Germinal center (tissue), 1 donor: ENCODE measurements at places on chromosomes 3 and 15.
A peak's percentile ranks its signal among the peaks of the same experiment; 100 is the strongest.

DNA sequence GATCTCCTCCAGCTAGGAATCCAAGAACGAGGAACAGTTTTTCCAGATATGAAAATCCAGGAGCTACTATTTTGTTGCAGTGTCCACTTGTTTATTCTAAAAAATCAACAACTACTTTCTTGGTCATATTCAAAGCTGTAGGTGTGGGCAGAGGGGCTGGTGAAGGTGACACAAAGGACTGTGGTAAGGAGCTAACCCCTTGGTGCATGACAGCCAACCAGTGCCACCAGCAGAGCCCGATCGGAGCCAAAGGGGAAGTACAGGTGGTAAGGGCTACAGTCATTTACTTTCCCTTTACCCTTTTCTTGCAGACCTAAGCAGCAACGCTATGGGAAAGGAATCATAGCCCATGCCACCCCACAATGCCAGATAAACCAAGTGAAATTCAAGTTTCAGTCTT lies 30.7 kb downstream of the PLA1A start:
- DNase-seq: peak; percentile 82

- DNase-seq: no peak
These were observed 22.4 kb upstream of the MEIS2 start for GRCh38 chr15:37122703-37123102.

DNA sequence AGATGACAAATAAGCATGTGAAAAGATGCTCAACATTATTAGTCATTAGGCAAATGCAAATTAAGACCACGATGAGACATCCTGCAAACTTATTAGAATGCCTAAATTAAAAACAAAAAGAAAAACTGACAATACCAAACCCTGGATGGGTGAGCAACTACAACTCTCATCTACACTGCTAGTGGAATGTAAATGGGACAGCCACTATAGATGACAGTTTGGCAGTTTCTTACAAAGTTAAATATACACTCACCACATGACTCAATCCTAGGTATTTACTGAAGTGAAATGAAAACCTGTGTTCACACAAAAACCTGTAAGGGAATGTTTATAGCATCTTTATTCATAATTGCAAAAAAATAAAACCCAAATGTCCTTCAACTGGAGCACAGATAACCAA lies 74.7 kb downstream of the NPTN start:
- no peak for DNase-seq

GRCh38 chr3:79497447-79498111 lies 270.2 kb downstream of the ROBO1 start:
- DNase-seq: peak; percentile 4

GRCh38 chr3:43343185-43343584 lies 56.8 kb downstream of the SNRK start:
- no peak for DNase-seq
